ENCODE measurements at places on chromosomes 1 and 21.

DNA sequence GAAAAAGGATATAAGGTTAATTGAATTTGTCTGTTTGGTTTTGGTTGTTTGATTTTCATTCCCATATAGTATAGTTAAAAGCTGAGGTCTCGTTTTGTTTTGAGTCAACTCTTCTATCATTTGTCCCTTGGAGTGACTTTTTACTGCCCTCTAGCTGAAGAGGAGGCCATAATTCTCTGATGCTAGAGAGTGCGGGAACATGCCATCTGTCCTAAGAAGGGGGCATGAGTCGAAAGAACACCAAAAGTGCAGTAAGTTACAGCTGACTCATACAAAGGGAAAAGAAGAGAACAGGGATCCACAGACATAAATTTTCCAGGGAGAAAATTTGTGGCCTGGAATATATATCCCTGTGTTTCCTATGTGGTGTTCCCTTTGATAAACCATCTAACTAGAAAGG, 4.1 kb downstream of the KRTAP21-3 start:
- no peak overlapping the region for H3K27ac ChIP-seq
- no peaks in the 10 kb centered on the region for H3K4me1 ChIP-seq
- no peaks in the 10 kb centered on the region for H3K27me3 ChIP-seq
- no peaks in the 10 kb centered on the region for H3K36me3 ChIP-seq
- DNase-seq: no peak

DNA sequence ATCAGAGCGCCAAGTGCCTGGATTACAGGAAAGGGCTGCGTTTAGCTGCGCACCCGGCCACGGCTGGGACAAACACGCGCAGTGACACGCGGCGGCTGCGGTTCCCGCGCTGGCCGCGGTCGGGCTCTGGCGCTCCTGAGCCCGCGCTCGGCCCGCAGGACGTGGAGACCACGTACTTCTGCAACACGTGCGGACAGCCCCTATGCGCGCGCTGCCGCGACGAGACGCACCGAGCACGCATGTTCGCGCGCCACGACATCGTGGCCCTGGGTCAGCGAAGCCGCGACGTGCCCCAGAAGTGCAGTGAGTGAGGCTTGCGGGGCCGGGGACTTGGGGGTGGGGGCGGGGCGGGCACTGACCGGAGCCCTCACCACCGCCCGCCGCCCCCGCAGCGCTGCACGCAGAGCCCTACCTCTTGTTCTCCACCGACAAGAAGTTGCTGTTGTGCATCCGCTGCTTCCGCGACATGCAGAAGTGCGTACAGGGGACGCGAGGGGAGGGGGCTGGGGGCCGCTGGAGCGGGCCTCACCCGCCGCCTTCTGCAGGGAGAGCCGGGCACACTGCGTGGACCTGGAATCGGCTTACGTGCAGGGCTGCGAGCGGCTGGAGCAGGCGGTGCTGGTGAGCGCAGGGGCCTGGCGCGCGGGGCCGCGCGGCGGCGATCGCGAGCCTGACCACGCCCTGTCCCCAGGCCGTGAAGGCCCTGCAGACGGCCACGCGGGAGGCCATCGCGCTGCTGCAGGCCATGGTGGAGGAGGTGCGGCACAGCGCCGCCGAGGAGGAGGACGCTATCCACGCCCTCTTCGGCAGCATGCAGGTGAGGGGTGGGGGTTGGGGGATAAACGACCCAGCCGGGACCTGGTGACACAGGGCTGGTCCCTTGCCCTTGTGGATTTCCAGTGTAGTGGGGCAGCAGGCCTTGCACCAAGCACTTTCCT, 3.1 kb downstream of the RNF207 start:
- H3K27me3 ChIP-seq: peaks cover 33% of the 10 kb centered on the region
- H3K36me3 ChIP-seq: peaks cover 26% of the 10 kb centered on the region
- peaks cover 46% of the 10 kb centered on the region for H3K4me1 ChIP-seq
- H3K27ac ChIP-seq: no peak overlapping the region
- DNase-seq: peak; percentile 66
- H3K4me3 ChIP-seq: peak overlapping the region; percentile 28

GRCh38 chr21:45082736-45083135, 8.4 kb downstream of the ADARB1 start:
- no peaks in the 10 kb centered on the region for H3K27me3 ChIP-seq
- H3K4me3 ChIP-seq: no peak overlapping the region
- H3K36me3 ChIP-seq: peaks cover 13% of the 10 kb centered on the region
- peaks cover 7% of the 10 kb centered on the region for H3K4me1 ChIP-seq

DNA sequence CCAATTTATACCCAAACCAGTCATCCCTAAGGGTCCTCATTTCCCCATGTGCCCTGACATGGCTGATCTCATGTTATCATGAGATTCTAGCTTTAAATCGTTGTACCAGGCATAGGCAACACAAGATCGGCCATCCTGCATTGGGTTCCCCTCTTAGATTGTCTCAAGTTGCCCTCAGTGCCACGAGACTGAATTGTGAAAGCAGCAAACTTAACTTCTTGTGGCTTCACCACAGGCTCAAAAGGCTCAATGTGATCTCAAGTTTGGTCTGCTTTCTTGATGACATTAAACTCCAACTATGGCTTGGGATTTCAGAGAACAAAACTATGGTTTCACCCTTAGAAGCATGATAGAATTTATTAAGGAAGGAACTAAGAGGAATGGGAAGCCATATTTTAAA, 168.5 kb upstream of the SYT6 start:
- H3K4me3 ChIP-seq: no peak overlapping the region
- H3K4me1 ChIP-seq: no peaks in the 10 kb centered on the region
- H3K27ac ChIP-seq: no peak overlapping the region
- no peaks in the 10 kb centered on the region for H3K36me3 ChIP-seq
- H3K27me3 ChIP-seq: no peaks in the 10 kb centered on the region
- no peak for DNase-seq

- H3K27ac ChIP-seq: no peak overlapping the region
- H3K4me3 ChIP-seq: no peak overlapping the region
- no peaks in the 10 kb centered on the region for H3K4me1 ChIP-seq
- peaks cover 20% of the 10 kb centered on the region for H3K27me3 ChIP-seq
- no peaks in the 10 kb centered on the region for H3K36me3 ChIP-seq
Measured at GRCh38 chr1:111980686-111981085, 8.8 kb downstream of the KCND3 start.

DNA sequence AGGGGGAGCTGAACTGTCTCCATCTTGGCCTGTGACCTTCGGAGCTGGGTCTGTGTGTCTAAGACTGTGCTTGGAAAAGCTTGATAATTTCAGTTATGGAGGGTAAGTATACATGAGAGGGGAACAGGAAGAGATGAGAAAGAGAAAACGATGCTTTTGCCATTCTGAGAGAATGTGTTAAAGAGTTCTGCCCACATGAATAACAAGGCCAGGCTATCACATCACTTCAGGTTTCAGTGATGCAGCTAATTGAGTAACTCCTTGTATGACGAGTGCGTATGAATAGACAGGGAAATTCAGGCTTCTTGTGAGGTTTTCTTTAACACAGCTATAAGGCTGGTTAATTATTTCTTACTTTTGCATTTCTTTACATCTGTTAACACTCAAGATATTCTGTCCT, 81.0 kb downstream of the PLPPR5 start:
- no peak overlapping the region for H3K4me3 ChIP-seq
- H3K27me3 ChIP-seq: no peaks in the 10 kb centered on the region

- H3K4me3 ChIP-seq: peak within 1 kb of the TSS; percentile 22
- no peaks in the 10 kb centered on the region for H3K36me3 ChIP-seq
- peaks cover 45% of the 10 kb centered on the region for H3K27me3 ChIP-seq
- no peak within 1 kb of the TSS for H3K27ac ChIP-seq
- H3K4me1 ChIP-seq: peaks cover 3% of the 10 kb centered on the region
Measured at GRCh38 chr1:9996624-9997582, at the start of gene RBP7. RBP7 (plus strand) TSS chr1:9997228; CDS start chr1:9997259, 31 bp downstream.

DNA sequence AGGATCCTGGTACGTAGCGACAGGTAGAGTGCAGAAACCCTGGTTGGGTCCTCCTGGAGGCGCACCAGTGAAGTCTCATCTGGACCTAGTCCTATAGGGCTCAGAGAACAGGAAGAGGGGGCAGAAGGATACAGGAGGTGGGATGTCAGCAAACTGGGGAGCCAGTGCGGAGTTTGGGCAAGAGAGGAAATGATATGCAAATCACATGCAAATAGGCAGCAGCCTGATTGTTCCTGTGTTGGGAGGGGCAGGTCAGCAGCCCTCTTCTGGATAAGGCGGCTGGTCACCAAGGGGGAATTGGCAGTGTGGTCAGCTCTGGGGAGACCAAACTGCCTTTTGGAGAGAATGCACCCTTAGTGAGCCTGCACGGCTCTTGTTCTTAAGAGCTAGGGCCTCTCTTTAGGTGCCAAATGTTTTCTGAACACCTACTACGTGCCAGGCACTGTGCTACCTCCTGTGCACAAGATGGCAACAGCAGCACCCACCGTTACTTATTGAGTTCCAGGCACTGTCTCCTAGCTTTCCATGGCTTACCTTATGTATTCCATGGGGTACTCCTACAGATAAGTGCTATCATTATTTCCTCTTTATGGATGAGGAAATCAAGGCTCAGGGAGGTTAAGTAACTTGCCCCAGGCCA, 18.1 kb upstream of the PADI3 start:
- no peak overlapping the region for H3K27ac ChIP-seq
- peaks cover 7% of the 10 kb centered on the region for H3K4me1 ChIP-seq
- DNase-seq: no peak
- H3K36me3 ChIP-seq: no peaks in the 10 kb centered on the region
- peaks cover 6% of the 10 kb centered on the region for H3K27me3 ChIP-seq

GRCh38 chr1:33501309-33501708, 28.9 kb downstream of the ZSCAN20 start:
- no peak overlapping the region for H3K4me3 ChIP-seq
- H3K27ac ChIP-seq: no peak overlapping the region
- H3K36me3 ChIP-seq: no peaks in the 10 kb centered on the region
- H3K27me3 ChIP-seq: no peaks in the 10 kb centered on the region

DNA sequence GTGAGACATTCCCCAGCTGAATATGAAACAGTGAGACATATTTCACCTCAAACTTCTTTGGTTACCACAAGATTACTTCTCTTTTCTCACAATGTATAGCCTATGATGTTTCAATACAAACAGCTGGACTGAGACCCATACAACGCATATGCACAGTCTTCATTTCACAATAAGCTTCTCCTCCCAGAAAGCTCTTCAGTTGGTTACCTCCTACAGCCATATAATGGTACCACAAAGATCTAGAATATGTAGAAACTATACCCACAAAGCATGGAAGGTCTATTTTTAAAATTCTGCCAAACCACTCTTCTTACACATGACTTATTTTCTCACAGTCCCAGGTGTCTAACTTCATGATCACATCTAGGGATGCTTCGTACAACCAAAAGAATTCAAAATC, 70.8 kb downstream of the JAK1 start:
- DNase-seq: no peak
- H3K4me3 ChIP-seq: no peak overlapping the region
- no peak overlapping the region for H3K27ac ChIP-seq
- no peaks in the 10 kb centered on the region for H3K36me3 ChIP-seq
- no peaks in the 10 kb centered on the region for H3K27me3 ChIP-seq
- peaks cover 16% of the 10 kb centered on the region for H3K4me1 ChIP-seq

- H3K27ac ChIP-seq: peak overlapping the region; percentile 20
- no peaks in the 10 kb centered on the region for H3K27me3 ChIP-seq
- H3K36me3 ChIP-seq: peaks cover 3% of the 10 kb centered on the region
- DNase-seq: no peak
Measured at GRCh38 chr1:2247760-2248126, 19.6 kb downstream of the SKI start.

- no peak for DNase-seq
- H3K4me1 ChIP-seq: no peaks in the 10 kb centered on the region
- no peaks in the 10 kb centered on the region for H3K36me3 ChIP-seq
- H3K4me3 ChIP-seq: no peak overlapping the region
Measured at GRCh38 chr1:243924188-243924587, 74.1 kb upstream of the AKT3 start.

- no peak overlapping the region for H3K4me3 ChIP-seq
- DNase-seq: peak; percentile 12
- no peak overlapping the region for H3K27ac ChIP-seq
- H3K27me3 ChIP-seq: no peaks in the 10 kb centered on the region
- no peaks in the 10 kb centered on the region for H3K4me1 ChIP-seq
Measured at GRCh38 chr1:162835157-162835899, 25.6 kb downstream of the CCDC190 start.

- no peak for DNase-seq
- no peak overlapping the region for H3K4me3 ChIP-seq
- H3K36me3 ChIP-seq: peaks cover 16% of the 10 kb centered on the region
- H3K27ac ChIP-seq: no peak overlapping the region
- peaks cover 13% of the 10 kb centered on the region for H3K27me3 ChIP-seq
Measured at GRCh38 chr1:6257541-6258069, 3.3 kb downstream of the GPR153 start.

DNA sequence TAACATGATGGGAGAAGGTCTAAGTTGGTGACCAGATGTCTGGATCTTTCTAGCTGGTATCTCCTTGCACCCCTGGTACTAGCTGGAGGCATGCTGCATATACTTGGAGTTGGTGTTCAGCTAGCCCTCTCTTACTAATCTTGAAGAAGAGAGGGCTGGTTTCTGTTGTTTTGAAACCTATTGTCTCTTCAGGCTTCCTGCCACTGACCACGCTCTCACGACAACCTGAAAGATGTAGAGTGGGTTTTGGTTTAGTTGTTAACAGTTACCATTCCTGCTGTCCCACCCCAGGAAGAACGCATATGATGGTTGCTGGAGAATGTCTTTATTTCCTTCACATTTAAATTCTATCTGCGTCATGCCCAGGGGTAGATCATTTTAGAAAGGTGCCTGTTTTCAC, 3.6 kb downstream of the MAN1C1 start:
- H3K36me3 ChIP-seq: no peaks in the 10 kb centered on the region
- no peak for DNase-seq
- H3K27me3 ChIP-seq: peaks cover 3% of the 10 kb centered on the region
- no peak overlapping the region for H3K4me3 ChIP-seq
- H3K4me1 ChIP-seq: peaks cover 31% of the 10 kb centered on the region

- H3K4me1 ChIP-seq: no peaks in the 10 kb centered on the region
- no peak overlapping the region for H3K27ac ChIP-seq
- no peaks in the 10 kb centered on the region for H3K36me3 ChIP-seq
- H3K4me3 ChIP-seq: no peak overlapping the region
- H3K27me3 ChIP-seq: no peaks in the 10 kb centered on the region
Measured at GRCh38 chr1:195481293-195481692, 1126.9 kb downstream of the KCNT2 start.

- H3K4me1 ChIP-seq: peaks cover 5% of the 10 kb centered on the region
- H3K36me3 ChIP-seq: no peaks in the 10 kb centered on the region
- no peak overlapping the region for H3K27ac ChIP-seq
- no peak overlapping the region for H3K4me3 ChIP-seq
- no peaks in the 10 kb centered on the region for H3K27me3 ChIP-seq
- peak; percentile 34 for DNase-seq
Measured at GRCh38 chr1:172821609-172822274, 162.8 kb downstream of the FASLG start.

GRCh38 chr1:16068356-16069270, 4.8 kb downstream of the FAM131C start:
- peaks cover 25% of the 10 kb centered on the region for H3K27me3 ChIP-seq
- H3K4me1 ChIP-seq: peaks cover 28% of the 10 kb centered on the region
- H3K36me3 ChIP-seq: no peaks in the 10 kb centered on the region
- no peak for DNase-seq
- H3K27ac ChIP-seq: no peak overlapping the region
